ENCODE measurements at places on chromosomes 6 and 20. TPM values are rescaled to one million over a fixed set of nuclear protein-coding genes. Genes with fewer than 3 reads are reported as not detected.

The C6orf58 gene
- not detected for total RNA-seq

- DNase-seq = no peak
Measured at GRCh38 chr6:52576054-52576391, 837 bp downstream of the TRAM2 start.

The PSMB9 gene
- 18.7 TPM for total RNA-seq

DNA sequence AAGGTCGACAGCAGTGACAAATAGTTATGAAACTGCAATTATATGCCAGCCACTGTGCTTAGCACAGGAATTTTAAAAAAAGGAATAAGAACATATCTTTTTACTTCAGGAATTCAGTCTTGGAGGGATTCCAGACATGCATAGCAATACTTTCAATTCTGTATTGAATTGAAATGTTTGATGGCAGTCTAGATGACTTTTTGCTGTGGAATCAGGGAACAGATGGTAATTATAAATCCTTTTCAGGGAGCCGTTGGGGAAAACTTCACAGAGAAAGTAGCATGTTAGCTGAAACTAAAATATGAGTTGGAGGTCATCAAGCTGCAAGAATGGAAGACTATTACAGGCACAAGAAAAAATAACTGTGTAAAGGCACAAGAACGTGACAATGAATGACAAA, 74.8 kb downstream of the IMPG1 start:
- no peak for DNase-seq

DNA sequence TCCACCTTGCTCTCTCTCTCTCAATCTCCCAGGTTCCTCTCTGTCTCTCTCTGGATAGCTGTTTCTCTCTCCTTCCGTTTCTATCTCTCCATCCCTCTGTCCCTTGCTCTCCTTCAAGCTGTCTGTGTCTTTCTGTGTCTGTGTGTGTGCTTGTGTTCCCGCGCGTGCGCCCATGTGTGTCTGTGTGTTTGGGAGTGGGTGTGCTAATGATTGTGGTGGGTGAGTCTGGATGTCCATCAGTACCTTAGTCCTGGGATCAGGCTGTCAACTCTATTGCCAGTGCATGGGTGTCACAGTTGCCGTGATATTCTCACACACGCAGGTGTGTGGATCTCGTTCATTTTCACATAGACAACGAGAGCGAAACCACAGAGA, 1380.6 kb upstream of the DEFB115 start:
- DNase-seq = no peak

- DNase-seq = no peak
Measured at GRCh38 chr6:53532942-53533341, 12.0 kb downstream of the GCLC start.

The OR2J3 gene
- total RNA-seq = not detected

DNA sequence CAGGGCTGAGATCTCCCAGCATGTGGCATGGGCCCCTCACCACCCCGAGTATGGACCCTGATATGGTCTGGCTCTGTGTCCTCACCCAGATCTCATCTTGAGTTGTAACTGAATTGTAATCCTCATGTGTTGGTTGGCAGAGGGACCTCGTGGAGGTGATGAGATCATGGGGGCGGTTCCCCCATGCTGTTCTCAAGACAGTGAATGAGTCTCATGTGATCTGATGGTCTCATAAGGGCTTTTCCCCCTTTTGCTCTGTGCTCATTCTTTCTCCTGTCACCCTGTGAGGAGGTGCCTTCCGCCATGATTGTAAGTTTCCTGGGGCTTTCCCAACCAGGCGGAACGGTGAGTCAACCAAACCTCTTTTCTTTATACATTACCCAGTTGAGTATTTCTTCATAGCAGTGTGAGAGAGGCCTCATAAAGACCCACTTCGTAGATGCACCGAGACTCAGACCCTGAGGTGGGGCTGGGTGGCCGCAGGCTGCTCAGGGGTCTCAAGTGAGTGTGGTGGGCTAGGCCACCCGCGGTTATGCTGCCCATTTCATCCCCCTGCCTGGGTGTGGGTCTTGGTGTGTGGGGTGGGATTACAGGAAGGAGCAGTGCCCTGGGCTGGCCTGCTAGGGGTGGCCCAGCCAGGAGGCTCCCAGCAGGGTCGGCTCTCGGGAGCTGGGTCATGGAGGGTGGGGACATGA, 26.2 kb upstream of the GATA5 start:
- DNase-seq = no peak

DNA sequence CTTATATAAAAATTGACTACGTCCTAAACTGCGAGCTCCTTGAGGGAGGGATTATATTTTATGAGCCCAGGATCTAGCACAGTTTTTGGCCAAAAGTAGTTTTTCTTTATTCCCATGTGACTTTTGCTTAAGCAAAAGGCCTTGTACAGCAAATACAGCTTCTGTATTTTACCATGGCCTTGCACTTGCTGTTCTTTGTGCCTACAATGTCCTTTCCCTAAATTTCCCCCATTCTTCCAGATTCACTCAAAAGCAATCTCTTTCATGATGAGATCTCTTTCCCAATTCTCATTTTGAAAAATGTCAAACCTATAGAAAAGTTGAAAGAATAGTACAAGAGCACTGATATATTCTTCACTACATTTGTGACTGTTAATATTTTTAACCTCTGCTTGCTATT, 4.8 kb upstream of the IGF2R start:
- DNase-seq = no peak

DNA sequence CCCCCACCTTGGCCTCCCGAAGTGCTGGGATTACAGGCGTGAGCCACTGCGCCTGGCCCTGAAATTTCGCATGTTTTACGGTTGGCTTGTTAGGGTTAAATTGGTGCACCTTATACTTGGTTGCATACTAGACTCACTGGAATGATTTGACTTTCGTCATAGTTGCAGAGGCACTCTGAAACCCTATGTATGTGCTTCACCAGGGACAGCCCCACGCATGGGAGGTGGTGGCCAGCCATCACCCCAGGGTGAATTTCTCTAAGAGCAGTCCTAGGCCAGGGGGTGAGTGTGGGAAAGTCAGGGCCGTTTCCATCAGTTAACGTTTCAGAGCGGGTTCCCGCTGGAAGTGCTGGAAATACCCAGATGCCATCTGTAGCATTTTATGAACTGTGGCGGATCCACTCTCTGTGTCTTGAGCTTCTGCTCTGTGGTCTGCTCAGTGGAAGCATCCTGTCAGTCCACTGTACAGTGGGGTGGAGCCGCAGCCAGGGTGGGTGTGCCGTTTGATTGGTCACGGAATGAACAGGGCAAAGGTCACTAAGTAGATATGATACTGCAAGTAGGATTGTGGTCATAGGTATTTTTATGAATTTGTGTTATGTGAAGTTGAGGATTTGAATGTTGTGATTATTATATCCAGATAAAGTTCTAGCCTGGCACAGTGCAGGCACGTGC, 13.2 kb downstream of the DNAJC5 start:
- DNase-seq = peak; percentile 54

The PI16 gene
- 10.4 TPM for total RNA-seq

The SLC13A3 gene
- total RNA-seq = 1.8 TPM

DNA sequence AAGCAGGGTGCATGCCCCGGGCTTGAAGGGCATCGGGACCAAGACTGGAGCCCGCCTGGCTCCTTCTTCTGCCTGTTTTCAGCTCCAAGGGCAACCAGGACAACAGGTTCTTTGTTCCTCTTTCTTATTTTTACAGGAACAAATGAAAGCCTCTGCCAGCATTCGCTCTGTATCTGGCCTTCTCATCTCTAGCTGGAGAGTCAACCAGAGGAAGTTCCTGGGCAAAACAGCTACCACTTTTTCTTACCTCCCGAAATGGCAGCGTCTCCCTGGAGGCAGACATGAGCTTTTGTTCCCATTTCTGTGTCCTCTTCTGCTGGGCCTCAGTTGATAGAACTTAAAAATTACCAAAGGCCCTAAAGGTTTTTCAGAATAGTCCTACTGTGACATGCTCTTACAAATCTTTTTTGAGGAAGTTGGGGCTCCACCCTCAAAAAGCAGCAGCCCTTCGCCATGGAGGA, 74.1 kb upstream of the NAA20 start:
- peak; percentile 57 for DNase-seq
